ENCODE measurements at places on chromosomes 1 and 21.

DNA sequence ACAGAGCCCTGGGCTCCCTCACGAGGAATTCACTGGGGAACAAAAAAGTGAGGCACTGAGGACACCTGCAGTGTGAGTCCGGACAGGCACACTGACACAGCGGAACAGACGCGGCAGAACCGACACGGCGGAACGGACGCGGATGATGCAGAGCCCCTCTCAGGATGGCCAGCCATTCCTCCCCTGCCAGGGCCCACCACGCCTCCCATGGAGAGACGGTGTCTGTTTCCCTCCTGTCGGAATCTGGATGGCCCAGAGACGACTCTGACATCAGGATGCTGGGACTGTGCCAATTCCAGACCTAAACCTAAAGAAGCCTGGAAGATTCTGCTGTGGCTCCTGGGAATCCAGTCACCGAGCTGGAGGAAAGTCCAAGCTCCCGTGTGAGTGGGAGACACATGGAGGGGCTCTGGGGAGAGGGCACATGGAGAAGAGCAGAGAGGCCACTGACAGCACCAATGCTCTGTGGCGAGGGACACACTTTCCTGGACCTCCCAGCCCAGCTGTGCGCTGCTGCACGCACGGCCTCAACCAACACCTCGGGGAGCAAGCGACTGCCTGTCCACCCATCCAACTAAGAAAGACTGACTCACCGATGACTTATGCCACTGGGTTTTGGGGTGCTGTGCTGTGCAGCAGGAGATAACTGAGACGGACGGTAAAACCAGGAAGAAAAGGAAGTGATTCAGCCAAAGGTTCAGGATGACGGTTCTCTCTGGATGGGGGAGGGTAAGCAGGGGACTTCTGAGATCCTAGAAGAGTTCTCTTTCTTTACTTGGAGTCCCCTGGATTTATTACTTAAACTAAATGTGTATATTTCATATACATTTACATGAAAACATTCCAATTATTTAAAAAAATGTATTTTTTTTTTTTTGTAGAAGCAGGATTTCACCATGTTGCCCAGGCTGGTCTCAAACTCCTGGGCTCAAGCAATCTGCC lies 23.3 kb downstream of the ZBTB17 start:
- peaks cover 33% of the 10 kb centered on the region for H3K4me1 ChIP-seq
- H3K36me3 ChIP-seq: peaks cover 47% of the 10 kb centered on the region
- H3K4me3 ChIP-seq: no peak overlapping the region
- no peak for DNase-seq
- H3K27me3 ChIP-seq: no peaks in the 10 kb centered on the region

GRCh38 chr1:55673416-55673815 lies 458.3 kb upstream of the USP24 start:
- no peaks in the 10 kb centered on the region for H3K27me3 ChIP-seq
- H3K36me3 ChIP-seq: no peaks in the 10 kb centered on the region
- no peak for DNase-seq
- no peak overlapping the region for H3K27ac ChIP-seq

DNA sequence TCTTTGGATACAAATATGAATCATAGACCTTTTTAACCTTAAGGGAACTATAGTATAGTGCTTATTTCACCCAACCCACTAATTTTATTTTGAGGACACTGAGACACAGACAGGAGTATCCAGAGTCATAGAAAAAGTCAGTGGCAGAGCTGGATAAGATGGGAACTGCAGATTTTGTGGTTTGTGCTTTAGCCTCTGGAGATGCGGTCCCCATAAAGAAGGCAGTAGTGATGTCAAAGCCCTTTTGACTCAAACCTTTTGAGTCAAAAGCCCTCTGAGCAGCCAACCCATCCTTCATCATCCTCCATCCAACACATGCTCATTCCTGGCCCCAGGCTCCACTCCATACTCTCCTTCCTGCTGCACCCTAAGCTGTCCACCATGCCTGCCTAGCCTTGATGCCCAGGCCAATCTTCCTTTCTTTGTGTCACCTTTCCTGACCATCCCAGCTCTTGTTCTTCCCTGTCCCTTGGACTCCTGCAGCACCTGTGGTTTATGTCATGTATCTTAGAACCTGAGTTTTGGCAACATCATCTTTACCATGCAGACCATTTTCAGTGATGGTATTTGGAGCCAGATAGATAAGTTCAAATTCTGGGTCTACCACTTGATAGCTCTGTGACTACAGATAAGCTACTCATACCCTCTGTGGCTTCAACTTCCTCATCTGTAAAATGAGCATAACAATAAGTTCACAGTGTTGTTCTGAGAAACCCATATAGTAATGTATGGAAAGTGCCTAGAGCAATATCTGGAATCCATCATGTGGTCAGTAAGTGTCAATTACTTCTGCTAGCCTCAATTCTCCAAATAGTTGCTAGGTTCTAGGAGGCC lies 20.1 kb downstream of the SLAMF1 start:
- H3K4me3 ChIP-seq: no peak overlapping the region
- no peak overlapping the region for H3K27ac ChIP-seq
- H3K36me3 ChIP-seq: no peaks in the 10 kb centered on the region
- no peaks in the 10 kb centered on the region for H3K27me3 ChIP-seq
- no peak for DNase-seq
- peaks cover 1% of the 10 kb centered on the region for H3K4me1 ChIP-seq

GRCh38 chr1:54995835-54996234 lies 2.9 kb upstream of the BSND start:
- no peak overlapping the region for H3K4me3 ChIP-seq
- no peak overlapping the region for H3K27ac ChIP-seq

DNA sequence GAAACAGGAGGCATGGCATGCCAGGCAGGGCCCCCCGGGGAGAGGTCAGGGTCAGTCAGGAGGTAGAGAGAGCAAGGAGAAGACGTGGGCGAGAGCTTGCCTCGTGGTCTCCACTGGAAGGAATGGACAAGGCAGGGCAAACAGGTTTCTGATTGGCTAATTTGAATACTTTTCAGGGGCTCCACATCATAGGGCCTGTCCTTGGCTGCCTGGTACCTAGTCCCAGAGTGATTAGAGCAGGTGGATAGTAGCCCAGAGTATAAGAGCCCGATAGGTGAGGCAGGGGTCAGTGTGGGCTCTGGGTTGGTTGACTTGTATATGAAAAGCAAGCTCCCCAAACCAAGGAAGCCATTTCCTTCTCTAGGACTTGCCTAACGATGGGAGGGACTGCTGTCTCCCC lies 178.6 kb downstream of the ZP4 start:
- no peaks in the 10 kb centered on the region for H3K27me3 ChIP-seq
- H3K4me1 ChIP-seq: no peaks in the 10 kb centered on the region
- H3K27ac ChIP-seq: no peak overlapping the region
- DNase-seq: no peak
- no peaks in the 10 kb centered on the region for H3K36me3 ChIP-seq

GRCh38 chr21:19833082-19833481 lies 1165.1 kb upstream of the NCAM2 start:
- H3K27ac ChIP-seq: no peak overlapping the region
- no peaks in the 10 kb centered on the region for H3K27me3 ChIP-seq
- DNase-seq: no peak
- H3K36me3 ChIP-seq: no peaks in the 10 kb centered on the region
- H3K4me3 ChIP-seq: no peak overlapping the region

DNA sequence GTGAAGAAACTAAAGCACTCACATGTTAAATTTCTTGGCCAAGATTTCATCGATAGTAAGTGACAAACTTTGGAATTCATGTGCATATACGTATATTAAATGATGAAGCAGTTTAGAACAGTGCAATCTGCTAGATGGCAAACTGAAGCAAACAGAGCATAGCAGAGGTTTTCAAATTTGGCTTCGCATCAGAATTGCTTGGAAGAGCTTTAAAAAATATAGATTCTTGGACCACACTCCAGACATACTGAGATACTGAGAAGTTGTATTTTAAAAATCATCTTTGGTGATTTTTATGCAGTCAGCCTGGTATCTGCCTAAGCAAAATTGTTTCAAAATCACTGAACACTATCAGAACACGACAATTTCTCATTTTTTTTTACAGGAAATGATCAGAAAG lies 709.2 kb downstream of the PLA2G4A start:
- no peak overlapping the region for H3K4me3 ChIP-seq
- DNase-seq: no peak
- H3K4me1 ChIP-seq: no peaks in the 10 kb centered on the region
- no peaks in the 10 kb centered on the region for H3K27me3 ChIP-seq

- H3K27me3 ChIP-seq: peaks cover 99% of the 10 kb centered on the region
- no peak for DNase-seq
- H3K4me1 ChIP-seq: peaks cover 7% of the 10 kb centered on the region
- H3K27ac ChIP-seq: no peak overlapping the region
Observed at GRCh38 chr1:90721210-90722194, 4.4 kb upstream of the BARHL2 start.

DNA sequence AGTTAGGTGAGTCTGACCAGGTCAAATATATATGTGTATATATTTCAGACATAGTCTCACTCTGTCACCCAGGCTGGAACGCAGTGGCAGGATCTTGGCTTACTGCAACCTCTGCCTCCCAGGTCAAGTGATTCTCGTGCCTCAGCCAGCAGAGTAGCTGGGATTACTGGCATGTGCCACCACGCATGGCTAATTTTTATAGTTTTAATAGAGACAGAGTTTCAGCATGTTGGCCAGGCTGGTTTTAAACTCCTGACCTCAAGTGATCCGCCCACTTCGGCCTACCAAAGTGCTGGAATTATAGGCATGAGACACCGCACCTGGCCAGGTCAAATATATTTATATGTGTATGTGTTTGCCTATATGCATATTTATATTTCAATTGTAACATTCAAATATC lies 581.5 kb upstream of the B3GALT2 start:
- H3K4me1 ChIP-seq: no peaks in the 10 kb centered on the region
- no peaks in the 10 kb centered on the region for H3K27me3 ChIP-seq
- no peak overlapping the region for H3K4me3 ChIP-seq
- H3K36me3 ChIP-seq: no peaks in the 10 kb centered on the region
- no peak overlapping the region for H3K27ac ChIP-seq

DNA sequence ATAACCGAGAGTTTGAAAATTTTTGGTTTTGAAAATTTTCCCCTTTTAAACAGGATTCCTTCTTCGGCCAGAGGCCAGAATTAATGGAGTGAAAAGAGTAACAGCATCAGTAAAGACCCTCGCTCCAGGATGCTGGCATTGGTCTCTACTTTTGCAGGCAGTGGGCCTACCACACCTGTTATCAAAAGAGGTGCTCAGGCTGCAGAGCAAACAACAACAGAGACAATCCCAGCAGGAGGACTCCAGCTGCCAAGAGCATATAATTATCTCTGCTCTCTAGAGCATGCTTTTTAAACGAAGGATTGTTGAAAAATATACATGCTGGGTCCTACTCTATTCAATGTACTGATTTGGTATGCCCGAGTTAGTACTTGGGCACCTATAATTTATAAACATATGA lies 1048.5 kb downstream of the PLA2G4A start:
- no peaks in the 10 kb centered on the region for H3K36me3 ChIP-seq
- H3K4me3 ChIP-seq: no peak overlapping the region

GRCh38 chr1:229286099-229286766 lies 15.3 kb downstream of the RAB4A start:
- H3K27me3 ChIP-seq: no peaks in the 10 kb centered on the region
- peaks cover 1% of the 10 kb centered on the region for H3K4me1 ChIP-seq
- no peak overlapping the region for H3K27ac ChIP-seq
- DNase-seq: no peak

- H3K36me3 ChIP-seq: peaks cover 9% of the 10 kb centered on the region
- no peak for DNase-seq
- H3K27me3 ChIP-seq: no peaks in the 10 kb centered on the region
- H3K4me3 ChIP-seq: no peak overlapping the region
Observed at GRCh38 chr1:150995896-150996295, 10.8 kb downstream of the MINDY1 start.

DNA sequence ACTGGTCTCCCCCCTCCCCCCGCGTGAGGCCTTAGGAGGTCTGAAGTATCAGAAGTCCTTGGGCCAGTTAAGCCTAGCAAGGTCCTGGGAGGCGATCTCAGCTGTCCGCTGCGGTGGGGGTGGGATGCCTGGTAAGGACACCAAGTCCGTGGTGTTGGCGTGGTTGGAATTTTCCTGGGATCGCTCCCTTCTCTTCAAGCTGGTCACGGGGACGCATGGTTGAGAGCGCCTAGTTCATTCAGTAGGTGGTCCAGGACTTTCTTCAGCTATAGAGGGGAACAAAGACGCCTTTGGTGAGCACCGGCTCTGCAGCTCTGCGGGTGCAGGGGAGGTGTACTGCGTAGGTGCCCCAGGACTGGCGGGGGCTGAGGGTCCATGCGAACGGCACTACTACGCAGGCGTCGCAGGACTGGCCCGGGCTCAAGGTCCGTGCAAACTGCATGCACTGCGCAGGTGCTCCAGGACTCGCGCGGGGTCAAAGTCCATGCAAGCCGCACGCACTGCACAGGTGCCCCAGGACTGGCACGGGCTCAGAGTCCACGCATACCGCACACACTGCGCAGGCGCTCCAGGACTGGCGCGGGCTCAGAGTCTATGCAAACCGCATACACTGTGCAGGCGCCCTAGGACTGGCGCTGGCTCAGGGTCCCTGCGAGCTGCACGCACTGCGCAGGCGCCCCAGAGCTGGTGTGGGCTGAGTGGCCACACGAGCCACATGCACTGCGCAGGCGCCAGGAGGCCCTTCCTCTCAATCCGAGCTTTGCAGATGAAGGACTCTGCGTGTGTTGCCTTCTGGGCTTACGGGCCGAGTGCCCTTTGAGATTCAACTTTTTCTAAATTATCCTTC lies 36.6 kb upstream of the HMGN1 start:
- H3K27me3 ChIP-seq: no peaks in the 10 kb centered on the region
- peaks cover 5% of the 10 kb centered on the region for H3K4me1 ChIP-seq
- no peak overlapping the region for H3K4me3 ChIP-seq
- peaks cover 8% of the 10 kb centered on the region for H3K36me3 ChIP-seq
- no peak overlapping the region for H3K27ac ChIP-seq
- no peak for DNase-seq

- DNase-seq: no peak
- no peaks in the 10 kb centered on the region for H3K36me3 ChIP-seq
- H3K4me3 ChIP-seq: no peak overlapping the region
- peaks cover 6% of the 10 kb centered on the region for H3K4me1 ChIP-seq
- no peaks in the 10 kb centered on the region for H3K27me3 ChIP-seq
Observed at GRCh38 chr21:41899426-41900202, 20.5 kb upstream of the PRDM15 start.

GRCh38 chr1:233503366-233503954 lies 110.4 kb upstream of the KCNK1 start:
- no peak overlapping the region for H3K27ac ChIP-seq
- DNase-seq: no peak
- no peak overlapping the region for H3K4me3 ChIP-seq
- no peaks in the 10 kb centered on the region for H3K27me3 ChIP-seq
- H3K36me3 ChIP-seq: no peaks in the 10 kb centered on the region

GRCh38 chr1:184512724-184513123 lies 125.9 kb downstream of the C1orf21 start:
- DNase-seq: no peak
- H3K4me3 ChIP-seq: no peak overlapping the region
- H3K27me3 ChIP-seq: no peaks in the 10 kb centered on the region
- H3K36me3 ChIP-seq: peaks cover 4% of the 10 kb centered on the region

DNA sequence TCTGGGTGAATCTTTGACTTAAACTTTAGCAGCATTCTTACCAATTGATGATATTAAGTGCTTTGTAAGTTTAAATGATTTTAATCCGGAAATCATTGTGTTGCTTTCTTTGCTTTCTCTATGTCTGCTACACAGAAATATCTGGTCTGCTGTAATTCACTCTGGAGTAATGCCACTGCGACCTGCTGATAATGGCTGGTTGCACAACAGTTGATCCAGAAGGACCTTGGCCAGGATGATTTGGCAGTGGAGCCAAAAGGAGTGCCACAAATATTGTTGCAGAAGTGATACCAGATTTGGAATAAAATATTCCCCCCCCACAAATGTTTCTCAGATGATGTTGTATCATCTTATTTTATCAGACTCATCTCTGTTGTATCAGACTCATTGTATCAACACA lies 2063.9 kb downstream of the MRPL39 start:
- H3K27ac ChIP-seq: no peak overlapping the region
- no peaks in the 10 kb centered on the region for H3K27me3 ChIP-seq
- no peak overlapping the region for H3K4me3 ChIP-seq
